ENCODE measurements at places on chromosomes 12 and 14. TPM values are rescaled to one million over a fixed set of nuclear protein-coding genes. Genes with fewer than 3 reads are reported as not detected.

The KCNK10 gene
- not detected for total RNA-seq

The CLEC4C gene
- not detected for total RNA-seq

The FAM161B gene
- 1.6 TPM for total RNA-seq

The GMPR2 gene
- 63.7 TPM for total RNA-seq

The OAS2 gene
- total RNA-seq = 191 TPM

The LALBA gene
- not detected for total RNA-seq

GRCh38 chr14:92316937-92317336 lies 6.0 kb upstream of the SLC24A4 start:
- no peak overlapping the region for H3K27ac ChIP-seq
- H3K27me3 ChIP-seq = peaks cover 16% of the 10 kb centered on the region
- H3K4me1 ChIP-seq = no peaks in the 10 kb centered on the region
- H3K36me3 ChIP-seq = no peaks in the 10 kb centered on the region
- DNase-seq = peak; percentile 32

DNA sequence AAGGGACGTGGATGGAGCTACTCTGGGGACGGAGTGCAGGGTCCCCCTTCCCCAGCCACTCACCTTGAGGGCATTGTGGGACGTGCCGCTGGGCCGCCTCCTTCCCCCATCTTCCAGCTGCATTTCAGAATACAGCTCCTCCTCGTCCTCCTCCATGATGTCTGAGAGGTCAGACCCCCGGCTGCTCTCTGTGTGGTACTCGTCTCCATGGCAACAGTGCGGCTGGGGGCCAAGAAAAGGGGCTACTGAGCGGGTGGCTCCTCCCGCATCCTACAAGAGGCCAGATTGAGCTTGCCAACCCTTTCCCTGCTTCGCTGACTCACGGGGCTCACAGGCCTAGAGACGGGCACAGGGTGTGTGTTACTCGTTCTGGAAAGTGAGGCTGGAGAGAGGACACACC lies 90.4 kb downstream of the PIWIL1 start:
- H3K27me3 ChIP-seq = peaks cover 2% of the 10 kb centered on the region
- H3K4me3 ChIP-seq = no peak overlapping the region
- no peak for DNase-seq

DNA sequence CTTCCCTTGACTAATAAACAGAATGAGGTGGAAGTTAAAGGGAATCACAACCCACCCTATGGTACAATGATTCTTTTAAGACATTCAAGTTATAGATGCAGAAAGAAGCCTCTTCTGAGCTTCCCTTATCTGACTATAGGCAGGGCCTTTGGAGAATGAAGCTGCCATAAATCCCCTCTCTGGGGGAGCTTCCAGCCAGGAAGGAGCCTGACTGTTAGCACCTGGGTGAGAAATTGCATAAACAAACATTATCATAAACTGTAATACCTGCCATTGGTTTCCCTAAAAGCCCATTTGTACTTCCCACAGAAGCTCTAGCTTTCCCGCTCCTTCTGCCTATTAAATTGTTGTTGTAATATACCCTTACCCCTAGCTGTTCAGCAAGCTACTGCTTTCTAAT lies 81.3 kb upstream of the RESF1 start:
- H3K36me3 ChIP-seq = peaks cover 19% of the 10 kb centered on the region
- peaks cover 38% of the 10 kb centered on the region for H3K4me1 ChIP-seq
- DNase-seq = no peak
- no peaks in the 10 kb centered on the region for H3K27me3 ChIP-seq

- peak; percentile 51 for DNase-seq
- no peak within 1 kb of the TSS for H3K27ac ChIP-seq
- peaks cover 5% of the 10 kb centered on the region for H3K4me1 ChIP-seq
- H3K4me3 ChIP-seq = no peak within 1 kb of the TSS
- H3K27me3 ChIP-seq = peaks cover 40% of the 10 kb centered on the region
- no peaks in the 10 kb centered on the region for H3K36me3 ChIP-seq
These were observed at the start of gene SVOP for GRCh38 chr12:109020796-109021380. SVOP (minus strand) TSS chr12:109021068; CDS start chr12:109020868, 200 bp downstream.

GRCh38 chr14:84708865-84709264 lies 821.1 kb upstream of the FLRT2 start:
- no peaks in the 10 kb centered on the region for H3K4me1 ChIP-seq
- H3K27ac ChIP-seq = no peak overlapping the region
- H3K27me3 ChIP-seq = no peaks in the 10 kb centered on the region
- no peak overlapping the region for H3K4me3 ChIP-seq
- H3K36me3 ChIP-seq = no peaks in the 10 kb centered on the region
- no peak for DNase-seq

DNA sequence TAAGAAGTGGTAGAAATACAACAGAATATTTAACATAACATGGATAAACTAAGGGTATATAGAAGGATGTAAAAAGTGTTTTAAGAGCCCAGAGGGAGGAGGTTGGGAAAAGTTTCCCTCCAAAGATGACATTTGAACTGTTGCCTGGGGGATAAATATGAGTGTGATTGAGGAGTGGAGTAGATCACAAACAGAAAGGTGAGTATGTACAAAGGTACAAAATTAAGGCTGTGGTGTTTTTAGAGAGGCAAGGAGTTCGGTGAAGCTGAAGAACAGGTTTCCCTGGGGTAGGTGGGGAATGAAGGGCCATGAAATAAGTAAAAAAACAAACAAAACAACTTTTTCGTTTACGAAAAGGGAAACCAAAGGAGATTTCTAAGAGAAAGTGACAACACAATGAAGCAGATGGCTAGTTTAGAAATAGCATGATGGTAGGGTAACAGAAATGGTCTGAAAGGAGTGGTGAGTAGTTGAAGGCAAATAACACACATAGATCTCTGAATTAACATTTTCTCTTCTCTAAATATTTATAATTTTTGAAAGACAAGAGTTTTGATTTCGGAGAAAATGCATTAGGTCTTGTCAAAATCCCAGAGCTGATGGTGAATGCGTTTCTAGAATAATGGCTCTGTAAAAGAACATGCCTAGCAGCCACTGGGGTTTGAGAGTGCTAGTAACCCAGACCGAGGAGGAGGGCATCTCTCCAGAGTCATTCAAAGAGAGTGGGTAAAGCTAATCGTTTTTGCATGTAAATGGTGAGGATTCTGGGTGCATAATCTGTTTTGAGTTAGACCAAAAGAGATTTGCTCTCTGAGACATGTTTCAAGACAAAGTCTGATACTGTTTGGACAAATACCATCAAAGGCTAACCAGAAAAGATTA lies 240.4 kb upstream of the DCN start:
- H3K36me3 ChIP-seq = no peaks in the 10 kb centered on the region
- no peak overlapping the region for H3K27ac ChIP-seq
- no peak overlapping the region for H3K4me3 ChIP-seq
- H3K4me1 ChIP-seq = no peaks in the 10 kb centered on the region
- DNase-seq = no peak
- H3K27me3 ChIP-seq = no peaks in the 10 kb centered on the region

- H3K36me3 ChIP-seq = no peaks in the 10 kb centered on the region
- no peak overlapping the region for H3K27ac ChIP-seq
- no peak overlapping the region for H3K4me3 ChIP-seq
These were observed 391.3 kb downstream of the EMP1 start for GRCh38 chr12:13587721-13588390.

DNA sequence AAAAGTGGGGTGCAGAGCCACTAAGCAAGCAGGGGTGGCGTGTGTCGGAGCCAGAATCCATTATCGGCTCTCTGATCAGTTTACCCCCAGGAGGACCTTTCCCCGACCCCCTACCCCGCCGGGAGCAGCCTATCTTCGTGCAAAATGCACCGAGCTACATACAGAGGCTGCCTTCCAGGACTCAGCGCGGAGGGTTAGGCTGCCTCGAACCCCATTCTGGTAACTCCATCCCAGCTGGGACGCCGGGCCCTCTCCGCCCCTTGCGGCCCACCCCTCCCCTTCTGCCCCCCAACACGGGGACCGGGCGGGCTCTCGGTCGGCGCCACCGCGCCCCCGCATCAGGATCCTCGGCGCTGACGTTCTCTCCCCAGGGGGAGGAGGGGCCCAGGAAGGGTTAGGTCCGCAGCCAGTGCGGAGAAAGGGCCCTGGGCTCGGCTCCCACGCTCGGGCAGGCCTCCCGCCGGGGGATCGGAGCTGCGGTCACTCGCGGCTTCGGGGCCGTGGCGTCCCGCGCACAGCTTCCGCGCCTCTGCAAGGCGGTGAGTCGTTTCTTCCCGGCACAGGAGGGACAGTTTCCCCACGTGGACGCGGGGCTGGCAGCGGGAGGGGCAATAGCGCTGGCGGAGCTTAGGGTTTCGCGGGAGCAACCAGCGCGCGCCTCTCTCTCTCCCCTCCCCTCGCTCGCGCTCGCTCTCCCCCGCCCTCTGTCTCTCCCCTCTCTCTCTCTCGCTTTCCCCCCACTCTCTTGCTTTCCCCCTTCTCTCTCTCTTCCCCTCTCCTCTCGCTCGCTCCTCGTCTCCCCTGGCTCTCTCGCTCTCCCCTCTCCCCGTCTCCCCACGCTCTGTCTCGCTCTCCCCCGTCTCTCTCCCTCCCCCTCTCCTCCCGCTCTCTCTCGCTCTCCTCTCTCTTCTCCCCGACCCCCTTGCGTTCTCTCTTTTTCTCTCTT lies 12.5 kb upstream of the MAP3K9 start:
- peaks cover 24% of the 10 kb centered on the region for H3K27me3 ChIP-seq
- peaks cover 20% of the 10 kb centered on the region for H3K4me1 ChIP-seq
- no peaks in the 10 kb centered on the region for H3K36me3 ChIP-seq
- peak; percentile 82 for DNase-seq

- no peaks in the 10 kb centered on the region for H3K27me3 ChIP-seq
- no peaks in the 10 kb centered on the region for H3K4me1 ChIP-seq
- DNase-seq = no peak
- no peak overlapping the region for H3K27ac ChIP-seq
These were observed 37.4 kb upstream of the HIGD1C start for GRCh38 chr12:50914872-50915484.

- no peaks in the 10 kb centered on the region for H3K27me3 ChIP-seq
- peaks cover 30% of the 10 kb centered on the region for H3K36me3 ChIP-seq
- peak; percentile 47 for DNase-seq
- H3K4me3 ChIP-seq = peak overlapping the region; percentile 68
- H3K27ac ChIP-seq = peak overlapping the region; percentile 79
- peaks cover 77% of the 10 kb centered on the region for H3K4me1 ChIP-seq
These were observed 38.9 kb downstream of the NIN start for GRCh38 chr14:50792051-50792477.

DNA sequence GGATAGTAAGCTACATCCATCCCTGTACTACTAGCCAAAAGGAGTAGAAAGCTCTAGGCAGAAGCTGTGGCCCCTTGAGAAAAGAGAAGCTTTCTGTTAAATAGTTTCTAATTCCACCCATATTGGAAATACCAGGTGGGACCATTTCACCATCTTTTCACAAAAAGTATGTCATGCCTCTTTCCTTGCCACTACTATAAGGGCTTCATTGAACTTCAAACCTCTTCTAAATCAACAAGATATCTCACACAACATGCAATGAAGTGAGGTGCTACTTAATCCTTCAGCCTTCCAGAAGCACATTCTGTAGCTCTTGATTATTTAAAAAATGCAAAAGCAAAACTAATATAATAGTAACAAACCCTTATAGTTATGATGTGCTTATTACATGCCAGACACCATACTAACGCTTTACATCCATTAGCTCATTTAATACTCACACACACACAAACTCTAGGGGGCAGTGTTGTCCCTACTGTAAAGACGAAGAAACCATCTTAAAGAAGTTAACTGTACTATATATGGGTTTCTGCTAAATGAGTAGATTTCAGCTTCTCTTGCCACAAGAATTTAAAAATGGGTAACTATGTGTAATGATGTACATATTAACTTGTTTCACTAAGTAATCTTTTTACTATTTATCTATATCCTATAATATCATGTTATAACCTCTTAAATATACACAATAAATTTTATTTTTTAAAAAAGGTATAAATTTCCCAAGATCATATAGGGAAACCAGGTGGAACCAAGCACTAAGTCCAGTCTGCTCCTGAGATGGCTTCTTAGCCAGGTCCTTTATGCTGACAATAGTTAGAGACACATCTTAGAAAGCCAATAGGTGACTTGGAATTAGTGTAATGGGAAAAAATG lies 124.4 kb downstream of the RPS29 start:
- no peaks in the 10 kb centered on the region for H3K27me3 ChIP-seq
- no peak overlapping the region for H3K27ac ChIP-seq
- H3K36me3 ChIP-seq = no peaks in the 10 kb centered on the region
- no peak overlapping the region for H3K4me3 ChIP-seq
- peak; percentile 81 for DNase-seq

DNA sequence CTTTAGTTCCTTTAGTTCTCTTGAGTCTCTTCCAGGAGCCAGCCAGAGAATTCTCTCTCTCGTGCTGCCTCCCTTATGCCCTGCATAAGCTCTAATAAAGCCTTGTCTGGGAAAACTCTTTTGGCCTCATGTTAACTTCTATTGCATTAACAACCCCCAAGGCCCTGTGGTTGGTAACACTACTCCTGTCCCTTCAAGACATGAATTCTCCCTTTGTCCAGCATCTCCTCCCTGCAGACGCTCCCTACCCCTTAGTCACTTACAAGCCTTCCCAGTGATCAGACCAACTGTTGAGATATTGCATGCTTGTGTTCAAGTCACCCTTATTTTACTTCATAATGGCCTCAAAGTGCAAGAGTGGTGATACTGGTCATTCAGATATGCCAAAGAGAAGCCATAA lies 12.1 kb downstream of the LTBR start:
- H3K27me3 ChIP-seq = no peaks in the 10 kb centered on the region
- H3K4me1 ChIP-seq = no peaks in the 10 kb centered on the region
- H3K4me3 ChIP-seq = no peak overlapping the region
- no peak for DNase-seq
- H3K27ac ChIP-seq = no peak overlapping the region
